HepG2 (cell line): ENCODE measurements at places on chromosomes 6 and 20. TPM values are rescaled to one million over a fixed set of nuclear protein-coding genes. Genes with fewer than 3 reads are reported as not detected.
A peak's percentile ranks its signal among the peaks of the same experiment; 100 is the strongest.

TAF11 gene
- total RNA-seq, result 73.6 and 94.9 TPM in 2 replicates

CST5 gene
- total RNA-seq, result not detected in 2 replicates

FLRT3 gene
- total RNA-seq, result 0.28 and 0.44 TPM in 2 replicates

TRDN gene
- total RNA-seq, result not detected in 2 replicates

TNNC2 gene
- total RNA-seq, result 4.7 and 7.1 TPM in 2 replicates

PPP1R14C gene
- not detected in 2 replicates for total RNA-seq

DNA sequence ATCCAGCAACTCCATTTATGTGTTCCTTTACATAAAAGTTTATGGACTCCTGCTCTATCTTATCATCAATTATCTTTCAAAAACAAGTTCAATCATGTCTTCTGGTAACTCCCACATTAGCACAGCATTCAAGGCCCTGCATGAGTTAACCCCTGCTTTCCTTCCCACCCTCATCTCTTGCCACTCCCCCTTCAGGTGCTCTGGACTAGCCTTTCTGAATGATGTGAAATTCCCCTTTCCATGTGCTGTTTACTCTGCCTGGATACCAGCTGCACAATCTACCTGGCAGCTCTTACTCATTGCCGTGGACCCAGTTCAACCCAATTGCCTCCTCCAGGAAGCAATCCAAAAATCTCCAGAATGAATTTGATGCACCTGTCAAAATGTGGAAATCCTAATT lies 11.9 kb downstream of the ADGRF4 start:
- DNase-seq, result no peak
- no peaks in the 10 kb centered on the region for H3K4me1 ChIP-seq
- no peak overlapping the region for H3K27ac ChIP-seq
- no peaks in the 10 kb centered on the region for H3K36me3 ChIP-seq

DNA sequence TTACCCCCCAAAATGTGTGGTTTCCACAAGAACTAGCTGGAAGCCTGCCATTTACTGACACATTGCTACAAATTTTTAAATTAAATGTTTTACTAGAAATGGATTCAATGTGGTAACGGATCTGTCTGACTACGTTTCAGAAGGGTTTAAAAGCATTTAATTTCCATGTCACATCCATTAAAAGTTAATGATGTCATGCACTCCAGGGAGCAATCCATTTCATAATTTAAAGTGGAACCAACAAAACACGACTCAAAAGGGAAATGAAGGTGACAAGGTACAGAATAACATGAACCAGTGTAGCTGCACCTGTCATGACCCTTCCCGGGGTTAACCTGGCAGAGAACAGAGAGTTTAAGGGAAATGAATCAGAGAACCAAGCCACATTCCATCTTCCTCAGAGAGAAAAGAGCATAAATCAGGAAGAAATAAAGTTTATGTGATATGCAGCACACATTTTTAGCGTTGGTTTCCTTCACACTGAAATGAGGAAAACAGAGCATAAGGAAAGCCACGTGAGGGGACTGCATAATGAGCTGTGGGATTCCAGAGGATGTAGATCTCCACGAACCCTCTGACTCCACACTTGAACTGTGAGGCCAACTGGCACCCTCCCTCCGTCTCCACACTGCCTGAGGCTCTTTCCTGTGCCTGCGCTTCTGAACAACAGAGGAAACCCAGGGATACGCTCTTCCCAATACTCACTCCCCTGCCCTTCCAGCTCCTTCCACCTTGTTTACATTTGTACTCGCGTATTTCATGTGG lies 170.3 kb upstream of the AHI1 start:
- no peaks in the 10 kb centered on the region for H3K36me3 ChIP-seq
- no peaks in the 10 kb centered on the region for H3K4me1 ChIP-seq
- no peaks in the 10 kb centered on the region for H3K27me3 ChIP-seq

GRCh38 chr20:2822073-2822472 lies 5.9 kb downstream of the TMEM239 start:
- peaks cover 13% of the 10 kb centered on the region; the same call in 1 of the 2 replicates for H3K4me1 ChIP-seq
- no peak overlapping the region for H3K4me3 ChIP-seq
- no peaks in the 10 kb centered on the region for H3K36me3 ChIP-seq
- H3K27ac ChIP-seq, result no peak overlapping the region
- DNase-seq, result no peak

- no peaks in the 10 kb centered on the region for H3K4me1 ChIP-seq
- no peak for DNase-seq
- no peak overlapping the region for H3K27ac ChIP-seq
- no peaks in the 10 kb centered on the region for H3K36me3 ChIP-seq
- H3K27me3 ChIP-seq, result peaks cover 1% of the 10 kb centered on the region; the same call in 1 of the 2 replicates
Observed at GRCh38 chr6:152099446-152100182, 292.1 kb downstream of the ESR1 start.

- H3K36me3 ChIP-seq, result no peaks in the 10 kb centered on the region
- no peak overlapping the region for H3K27ac ChIP-seq
- no peaks in the 10 kb centered on the region for H3K4me1 ChIP-seq
Observed at GRCh38 chr6:14009431-14009830, 84.7 kb downstream of the RNF182 start.

DNA sequence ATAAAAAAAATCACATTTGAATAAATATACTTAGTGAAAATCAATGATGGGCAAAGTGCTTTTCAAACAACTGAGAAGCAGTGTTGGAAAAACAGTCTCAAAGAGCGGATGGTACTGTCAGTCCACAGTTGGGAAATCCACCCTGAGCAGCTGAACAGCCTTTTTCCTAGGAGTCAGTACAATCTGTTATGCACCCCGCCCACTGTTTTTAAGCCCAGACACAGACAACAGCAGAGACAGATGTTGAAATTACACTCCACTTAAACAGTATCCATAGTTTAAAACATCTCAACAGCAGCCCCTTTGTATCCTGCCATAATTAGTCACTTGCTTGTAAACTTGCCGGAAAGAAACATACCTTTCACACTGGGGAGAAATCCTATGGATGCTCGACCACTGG lies 372 bp downstream of the KIAA0408 start:
- no peak overlapping the region for H3K27ac ChIP-seq
- no peaks in the 10 kb centered on the region for H3K27me3 ChIP-seq
- no peak overlapping the region for H3K4me3 ChIP-seq

- peaks cover 28% of the 10 kb centered on the region for H3K36me3 ChIP-seq
- no peak overlapping the region for H3K4me3 ChIP-seq
- no peak for DNase-seq
- H3K27ac ChIP-seq, result no peak overlapping the region
Observed at GRCh38 chr20:13718171-13718570, 66.5 kb downstream of the ESF1 start.

- no peak overlapping the region for H3K4me3 ChIP-seq
- H3K27ac ChIP-seq, result no peak overlapping the region
- no peaks in the 10 kb centered on the region for H3K36me3 ChIP-seq
- peaks cover 88% of the 10 kb centered on the region for H3K4me1 ChIP-seq
- peak; percentile 44 for DNase-seq
Observed at GRCh38 chr20:17825960-17826843, 126.4 kb downstream of the BANF2 start.

- DNase-seq, result no peak
- H3K4me3 ChIP-seq, result no peak overlapping the region
- no peaks in the 10 kb centered on the region for H3K27me3 ChIP-seq
- H3K27ac ChIP-seq, result no peak overlapping the region
Observed at GRCh38 chr6:140636908-140637402, 1262.5 kb upstream of the CITED2 start.

DNA sequence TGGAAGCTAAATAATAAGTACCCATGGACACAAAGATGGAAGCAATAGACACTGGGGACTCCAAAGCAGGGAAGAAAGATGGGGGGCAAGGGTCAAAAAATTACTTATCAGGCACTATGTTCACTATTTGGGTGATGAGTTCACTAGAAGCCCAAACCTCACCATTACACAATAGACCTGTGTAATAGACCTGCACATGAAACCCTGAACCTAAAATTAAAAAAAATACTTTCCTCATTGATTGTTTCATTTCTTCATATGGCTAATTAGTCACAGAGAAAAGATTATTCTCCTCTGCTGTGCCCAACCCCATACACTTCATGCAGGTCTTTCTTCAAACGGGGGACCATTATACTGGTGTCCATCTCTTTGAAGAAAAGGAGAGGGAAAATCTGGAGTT lies 213.0 kb upstream of the DTNBP1 start:
- no peak for DNase-seq
- H3K27ac ChIP-seq, result no peak overlapping the region
- no peak overlapping the region for H3K4me3 ChIP-seq
- H3K27me3 ChIP-seq, result peaks cover 11% of the 10 kb centered on the region; the same call in 2 of the 3 replicates
- no peaks in the 10 kb centered on the region for H3K36me3 ChIP-seq

GRCh38 chr6:118783931-118784550 lies 109.9 kb upstream of the ASF1A start:
- H3K27ac ChIP-seq, result no peak overlapping the region
- H3K4me3 ChIP-seq, result no peak overlapping the region
- peaks cover 20% of the 10 kb centered on the region for H3K4me1 ChIP-seq
- no peaks in the 10 kb centered on the region; the same call in 1 of the 2 replicates for H3K27me3 ChIP-seq
- no peaks in the 10 kb centered on the region for H3K36me3 ChIP-seq

DNA sequence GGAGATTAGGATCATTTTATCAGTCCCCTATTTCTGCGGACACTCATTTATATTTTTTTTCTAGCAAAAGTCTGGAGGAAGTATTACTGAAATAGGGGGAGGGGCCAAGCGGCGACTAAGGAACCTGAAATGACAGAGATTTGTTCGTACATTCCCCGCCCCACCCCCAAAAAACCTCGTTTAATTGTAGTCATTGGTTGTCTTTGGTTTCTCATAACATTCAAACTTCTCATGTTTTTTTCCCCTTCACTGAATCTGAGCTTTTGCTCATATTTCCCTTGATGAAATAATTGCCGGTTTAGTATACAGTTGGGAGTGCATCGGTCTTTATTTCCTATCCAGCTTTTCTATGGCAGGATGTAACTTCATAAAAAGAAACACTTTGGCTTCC lies 768 bp upstream of the FYN start:
- DNase-seq, result no peak
- H3K27me3 ChIP-seq, result peaks cover 21% of the 10 kb centered on the region
- no peaks in the 10 kb centered on the region for H3K36me3 ChIP-seq
- H3K4me1 ChIP-seq, result peaks cover 40% of the 10 kb centered on the region
- peak overlapping the region; percentile 82 for H3K4me3 ChIP-seq
- H3K27ac ChIP-seq, result no peak overlapping the region

- no peak overlapping the region for H3K27ac ChIP-seq
- no peak for DNase-seq
- H3K27me3 ChIP-seq, result no peaks in the 10 kb centered on the region
Observed at GRCh38 chr6:19287928-19288327, 549.2 kb upstream of the ID4 start.

DNA sequence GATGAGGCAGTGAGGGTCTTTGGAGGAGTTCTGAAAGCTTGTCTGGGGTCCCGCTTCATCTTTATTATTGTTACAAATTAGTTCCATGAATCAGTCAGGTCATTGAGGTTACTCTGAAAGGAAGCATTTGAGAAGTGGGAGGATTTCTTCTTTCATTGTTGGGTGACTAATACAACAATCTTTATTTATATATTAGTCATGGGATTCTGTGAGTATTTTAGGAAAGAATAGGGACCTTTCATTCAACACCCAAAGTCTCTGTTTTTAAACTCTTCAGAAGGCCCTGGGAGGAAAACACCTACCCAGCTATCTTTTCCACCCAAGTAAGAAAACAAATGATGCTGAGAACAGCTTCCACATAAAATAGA lies 98.3 kb downstream of the SOD2 start:
- peaks cover 2% of the 10 kb centered on the region; the same call in 1 of the 2 replicates for H3K27me3 ChIP-seq
- peak; percentile 8 for DNase-seq
- H3K27ac ChIP-seq, result no peak overlapping the region
- no peak overlapping the region for H3K4me3 ChIP-seq
- H3K36me3 ChIP-seq, result no peaks in the 10 kb centered on the region

DNA sequence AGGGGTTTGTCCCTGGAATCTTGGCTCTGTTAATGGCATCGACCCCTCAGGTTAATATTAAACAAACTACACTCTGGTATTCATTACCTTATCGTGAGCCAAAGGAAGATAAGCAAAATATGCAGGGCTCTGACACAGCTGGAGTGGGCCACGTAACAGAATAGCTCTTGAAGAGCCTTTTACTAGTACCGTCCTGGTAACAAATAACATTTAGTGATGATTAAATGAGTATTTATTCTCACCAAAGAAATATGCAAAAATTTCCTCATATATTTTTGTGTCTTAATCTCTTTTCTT lies 20.1 kb upstream of the UTRN start:
- H3K27me3 ChIP-seq, result no peaks in the 10 kb centered on the region
- peak; percentile 71 for DNase-seq
- H3K27ac ChIP-seq, result peak overlapping the region; percentile 42
- peaks cover 51% of the 10 kb centered on the region for H3K4me1 ChIP-seq

GRCh38 chr6:132973514-132973993 lies 159.2 kb downstream of the RPS12 start:
- no peak overlapping the region for H3K27ac ChIP-seq
- DNase-seq, result no peak
- H3K36me3 ChIP-seq, result no peaks in the 10 kb centered on the region

- H3K36me3 ChIP-seq, result no peaks in the 10 kb centered on the region
- no peaks in the 10 kb centered on the region for H3K4me1 ChIP-seq
- H3K4me3 ChIP-seq, result no peak overlapping the region
- no peak for DNase-seq
- H3K27ac ChIP-seq, result no peak overlapping the region
- H3K27me3 ChIP-seq, result peaks cover 7% of the 10 kb centered on the region; the same call in 1 of the 3 replicates
Observed at GRCh38 chr6:134070271-134070670, 17.8 kb upstream of the SLC2A12 start.

DNA sequence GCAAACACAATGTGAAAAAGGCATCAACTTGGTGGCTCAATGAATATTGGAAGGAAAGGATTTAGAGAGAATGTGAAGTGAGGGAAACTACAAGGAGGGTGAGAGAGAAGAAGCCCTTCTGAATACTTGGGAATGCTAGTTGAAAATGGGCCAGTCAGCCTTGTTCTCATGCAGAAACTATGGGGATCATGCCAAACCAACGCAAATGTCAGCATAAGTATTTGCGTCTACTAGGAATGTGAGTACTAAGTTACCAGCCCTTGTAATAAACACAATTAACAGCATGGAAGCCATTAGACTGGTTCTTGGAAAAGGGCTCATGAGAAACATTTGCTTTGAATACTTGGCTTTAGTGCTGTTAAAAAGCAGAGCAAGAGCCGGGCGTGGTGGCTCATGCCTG lies 54.9 kb upstream of the AIG1 start:
- no peaks in the 10 kb centered on the region for H3K27me3 ChIP-seq
- no peak overlapping the region for H3K27ac ChIP-seq
- H3K4me3 ChIP-seq, result no peak overlapping the region
- H3K36me3 ChIP-seq, result no peaks in the 10 kb centered on the region
- DNase-seq, result no peak

DNA sequence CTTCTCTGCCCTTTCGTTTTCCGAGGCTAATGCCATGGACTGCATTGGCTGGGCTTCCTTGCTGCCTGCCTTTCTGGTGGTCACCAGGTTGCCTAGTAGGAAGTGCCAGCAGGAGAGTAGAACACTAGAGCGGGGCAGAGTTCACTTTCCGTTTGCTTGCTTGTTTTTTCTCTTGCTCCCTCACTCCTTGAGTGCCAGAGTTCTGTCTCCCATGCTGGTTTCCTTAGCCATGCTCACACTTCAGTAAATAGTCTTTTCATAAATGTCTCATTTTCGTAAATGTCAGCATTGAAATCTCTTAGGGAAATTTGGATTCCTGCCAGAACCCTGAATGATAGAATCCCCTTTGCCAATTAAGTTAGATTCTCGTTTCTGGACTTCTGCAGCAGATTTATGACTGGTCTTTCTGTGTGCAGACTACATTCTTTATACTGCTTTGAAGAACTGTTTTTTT lies 63.9 kb downstream of the FAM83B start:
- DNase-seq, result no peak
- H3K27ac ChIP-seq, result no peak overlapping the region
- H3K27me3 ChIP-seq, result no peaks in the 10 kb centered on the region
- no peak overlapping the region for H3K4me3 ChIP-seq
- no peaks in the 10 kb centered on the region for H3K36me3 ChIP-seq
- H3K4me1 ChIP-seq, result 0 out of 2 replicates have a peak, but pooled peaks cover 5% of the 10 kb centered on the region
